ENCODE measurements at places on chromosomes 16 and 17. TPM values are rescaled to one million over a fixed set of nuclear protein-coding genes. Genes with fewer than 3 reads are reported as not detected.

Gene NTN1
- 1.0 TPM for total RNA-seq

Gene KRT23
- not detected for total RNA-seq

Gene TAOK1
- total RNA-seq, result 40.6 TPM

Gene ALKBH5
- total RNA-seq, result 71.8 TPM

Gene KRTAP17-1
- not detected for total RNA-seq

Gene CHAD
- not detected for total RNA-seq

Gene LGALS9
- 26.1 TPM for total RNA-seq

Gene MMP25
- total RNA-seq, result under 0.01 TPM

Gene TSPAN10
- total RNA-seq, result 0.51 TPM

Gene SETD6
- total RNA-seq, result 16.7 TPM
